ENCODE measurements at places on chromosomes 7 and 10.

- DNase-seq, result no peak
These were observed 349.6 kb upstream of the MKI67 start for GRCh38 chr10:128475686-128476367.

GRCh38 chr7:43646603-43647338, 63.9 kb downstream of the STK17A start:
- no peak for DNase-seq

GRCh38 chr10:28734938-28735759, 57.8 kb downstream of the BAMBI start:
- no peak for DNase-seq

DNA sequence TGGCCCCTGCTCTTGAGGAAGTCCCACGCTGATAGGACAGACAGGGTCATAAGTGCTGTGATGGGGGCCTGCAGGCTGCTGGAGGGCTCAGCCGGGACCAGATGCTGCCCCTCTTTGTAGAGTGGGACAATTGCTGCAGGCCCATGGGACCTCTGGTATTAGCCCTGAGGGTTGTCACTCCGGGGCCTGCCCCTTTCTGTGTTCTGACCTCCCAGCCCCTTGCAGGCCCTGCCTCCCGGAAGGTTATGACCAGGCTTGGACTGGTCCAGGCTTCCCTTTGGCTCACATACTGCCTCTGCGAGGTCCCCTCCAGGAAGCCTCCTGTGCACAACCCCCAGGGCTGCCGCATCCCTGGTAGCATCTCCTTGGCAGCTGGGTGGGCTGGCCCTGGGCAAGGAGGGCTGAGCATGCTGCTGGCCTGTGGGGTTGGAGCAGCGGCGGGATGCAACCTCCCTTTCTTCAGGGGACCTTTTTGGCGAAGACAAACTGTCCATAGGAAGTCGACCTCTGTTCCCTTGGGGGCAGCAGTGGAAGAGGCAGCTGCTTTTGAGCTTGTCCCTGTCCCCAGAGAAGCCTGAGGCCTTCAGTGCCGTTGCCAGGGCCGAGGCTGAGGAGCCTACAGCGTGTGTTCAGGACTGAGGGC, 8.8 kb downstream of the LIMK1 start:
- no peak for DNase-seq

DNA sequence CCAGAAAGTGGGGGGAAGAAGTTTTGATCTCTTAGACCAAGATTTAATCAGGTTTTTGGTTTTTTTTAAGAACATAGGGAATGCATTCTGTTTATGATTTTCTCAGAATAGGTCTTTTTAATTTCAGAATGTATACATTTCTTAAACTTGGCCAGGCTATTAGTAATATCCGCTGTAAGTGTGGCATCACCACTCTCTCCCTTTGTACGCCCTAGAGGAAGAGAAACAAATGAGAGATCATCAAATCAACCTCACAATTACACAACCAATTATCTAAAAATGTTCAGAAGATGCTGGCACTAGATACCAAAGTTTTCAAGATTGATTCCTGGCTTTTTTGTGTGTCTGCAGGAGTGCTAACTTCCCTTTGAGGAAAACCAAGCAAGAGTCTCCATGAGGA, 70.0 kb downstream of the KLF6 start:
- DNase-seq, result no peak

DNA sequence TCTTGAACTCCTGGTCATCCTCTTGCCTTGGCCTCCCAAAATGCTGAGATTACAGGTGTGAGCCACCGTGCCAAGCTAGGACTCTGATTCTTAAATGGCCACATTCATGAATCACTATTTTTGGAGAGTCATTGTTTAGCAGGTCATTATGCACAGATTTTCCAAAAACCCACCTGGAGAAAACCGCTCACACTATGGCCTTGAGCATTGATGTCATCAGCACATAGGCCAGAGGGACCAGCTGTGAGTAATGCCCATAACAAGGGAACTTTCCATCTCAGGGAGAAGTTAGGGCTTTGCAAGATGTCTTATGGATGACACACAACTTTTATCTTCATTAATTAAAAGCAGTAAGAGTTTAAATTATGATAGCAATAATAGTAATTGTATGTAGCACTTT, 86.4 kb upstream of the KIF5B start:
- DNase-seq, result no peak

DNA sequence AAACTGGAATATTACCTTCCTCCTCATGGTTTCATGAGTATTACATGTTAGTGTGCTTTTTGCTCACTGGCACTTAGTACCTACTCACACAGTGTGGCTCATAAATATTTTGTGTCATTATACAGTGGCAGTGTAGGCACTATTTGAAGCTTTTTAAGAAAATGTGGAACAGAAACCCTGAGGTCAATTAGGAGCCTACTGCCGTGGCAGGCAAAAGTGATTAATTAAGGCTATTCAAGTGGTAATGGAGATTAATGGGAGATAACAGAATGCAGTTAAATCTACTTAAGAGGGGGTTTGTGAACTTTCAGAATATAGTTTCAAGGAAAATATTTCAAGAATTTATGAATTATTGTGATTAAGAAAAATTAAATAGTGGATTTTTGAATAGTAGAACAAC, 277.6 kb downstream of the HGF start:
- DNase-seq, result no peak

GRCh38 chr10:26274391-26274790, 57.8 kb downstream of the GAD2 start:
- DNase-seq, result no peak

DNA sequence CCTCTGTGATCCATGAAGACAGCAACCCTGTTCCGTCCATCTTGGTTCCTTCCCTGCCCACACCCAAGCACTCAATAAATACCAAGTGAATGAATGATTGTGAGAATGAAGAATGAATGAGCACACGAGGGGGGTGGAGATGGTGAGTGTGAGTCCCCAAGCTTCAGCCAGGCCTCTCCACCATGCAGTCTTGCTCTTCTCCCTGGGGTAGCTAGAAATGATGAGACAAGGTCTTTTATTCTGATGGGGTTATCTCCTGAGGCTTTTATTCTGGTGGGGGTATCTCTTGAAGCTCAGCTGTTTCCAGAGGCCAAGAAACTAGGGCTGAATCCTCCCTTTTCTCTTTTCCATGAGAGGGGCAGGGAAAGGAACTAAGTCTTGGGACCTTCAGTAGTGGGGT, 57.0 kb downstream of the ELFN1 start:
- DNase-seq, result no peak

GRCh38 chr10:6025683-6026255, 36.4 kb downstream of the IL2RA start:
- no peak for DNase-seq

GRCh38 chr7:92028226-92028625, 87.6 kb downstream of the AKAP9 start:
- DNase-seq, result no peak

GRCh38 chr7:155763691-155764437, 48.4 kb downstream of the SHH start:
- DNase-seq, result no peak
